ENCODE measurements at places on chromosomes 7 and 10. TPM values are rescaled to one million over a fixed set of nuclear protein-coding genes. Genes with fewer than 3 reads are reported as not detected.

The HYAL4 gene
- polyA plus RNA-seq: not detected

The BBIP1 gene
- 56.4 TPM for polyA plus RNA-seq

The AS3MT gene
- 22.8 TPM for polyA plus RNA-seq

The DRGX gene
- polyA plus RNA-seq: not detected

The TBX20 gene
- polyA plus RNA-seq: not detected

The XRCC2 gene
- 6.3 TPM for polyA plus RNA-seq

The CHN2 gene
- polyA plus RNA-seq: 18.3 TPM

The AGAP5 gene
- 8.2 TPM for polyA plus RNA-seq

The CALCR gene
- 1.1 TPM for polyA plus RNA-seq

The CBX3 gene
- polyA plus RNA-seq: 386 TPM

The PAPSS2 gene
- polyA plus RNA-seq: 44.8 TPM

The ARMH3 gene
- 19.1 TPM for polyA plus RNA-seq

The SNX8 gene
- polyA plus RNA-seq: 44.0 TPM

The WDFY4 gene
- 1.9 TPM for polyA plus RNA-seq

The IQUB gene
- 6.2 TPM for polyA plus RNA-seq

The CLCN1 gene
- 0.08 TPM for polyA plus RNA-seq

The SP4 gene
- 17.4 TPM for polyA plus RNA-seq

The TSPAN12 gene
- polyA plus RNA-seq: 193 TPM

The LRRD1 gene
- polyA plus RNA-seq: 0.29 TPM

The AGBL3 gene
- 7.6 TPM for polyA plus RNA-seq

The OPALIN gene
- not detected for polyA plus RNA-seq

The CCDC172 gene
- polyA plus RNA-seq: not detected

The FAM25C gene
- polyA plus RNA-seq: not detected

The PNLIP gene
- polyA plus RNA-seq: not detected

The PLEKHS1 gene
- 0.18 TPM for polyA plus RNA-seq

The HOGA1 gene
- polyA plus RNA-seq: 45.2 TPM

The SLC18A3 gene
- not detected for polyA plus RNA-seq

The EGFR gene
- 30.9 TPM for polyA plus RNA-seq

The ADGRA1 gene
- 1.2 TPM for polyA plus RNA-seq

The CPA2 gene
- 0.39 TPM for polyA plus RNA-seq

The C7orf33 gene
- polyA plus RNA-seq: not detected

The TDRD1 gene
- polyA plus RNA-seq: 0.04 TPM

All from right renal cortex interstitium (tissue), 3 donors.